Activated CD8-positive, alpha-beta memory T cell treated with anti-CD3 and anti-CD28 coated beads, Interleukin-2, amount 10 ng/mL, durations not matched to agents 7 days and 5 days (primary cell): ENCODE measurements at places on chromosomes 3 and 15. TPM values are rescaled to one million over a fixed set of nuclear protein-coding genes. Genes with fewer than 3 reads are reported as not detected.

PLIN1 gene
- not detected for total RNA-seq

DPPA2 gene
- total RNA-seq, result not detected

PPP1R14D gene
- not detected for total RNA-seq

DLEC1 gene
- total RNA-seq, result 0.26 TPM

CPN2 gene
- total RNA-seq, result not detected
